ENCODE measurements at places on chromosomes 3 and 15.

DNA sequence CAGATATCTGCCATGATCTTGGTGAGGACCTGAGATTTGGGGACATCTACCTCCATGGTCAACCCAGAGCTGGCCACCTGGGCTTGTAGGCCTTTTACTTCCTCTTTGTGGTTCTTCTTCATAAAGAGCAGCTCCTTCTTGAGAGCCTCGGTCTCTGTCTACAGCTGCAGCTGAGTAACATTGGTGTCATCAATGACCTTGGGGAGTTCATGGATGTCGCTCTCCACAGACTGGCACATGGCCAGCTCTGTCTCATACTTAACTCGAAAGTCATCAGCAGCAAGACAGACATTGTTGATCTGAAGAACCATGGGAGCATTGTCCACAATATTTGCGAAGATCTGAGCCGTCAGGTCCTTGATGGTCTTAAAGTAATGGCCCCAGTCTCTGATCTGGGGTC is 15.7 kb upstream of the RASA2 start:
- no peak for DNase-seq

DNA sequence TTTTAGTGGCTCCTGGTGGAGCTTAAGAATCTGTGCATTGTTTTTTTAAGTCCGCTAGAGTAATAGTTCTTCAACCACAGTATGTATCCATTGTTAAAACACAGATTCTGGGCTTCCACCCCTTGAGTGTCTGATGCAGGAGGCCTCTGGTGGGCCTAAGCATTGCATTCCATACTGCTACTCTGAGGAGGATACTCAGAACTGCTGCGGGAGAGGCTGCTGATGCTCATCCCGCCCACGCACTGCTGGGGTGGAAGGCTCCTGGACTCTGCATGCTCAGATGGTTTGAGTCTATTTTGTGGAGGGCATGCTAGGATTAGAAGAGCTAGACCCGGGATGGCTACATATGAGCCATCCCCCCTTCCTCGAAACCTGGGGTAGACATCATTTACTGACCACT is 74.4 kb downstream of the THSD4 start:
- no peak for DNase-seq

DNA sequence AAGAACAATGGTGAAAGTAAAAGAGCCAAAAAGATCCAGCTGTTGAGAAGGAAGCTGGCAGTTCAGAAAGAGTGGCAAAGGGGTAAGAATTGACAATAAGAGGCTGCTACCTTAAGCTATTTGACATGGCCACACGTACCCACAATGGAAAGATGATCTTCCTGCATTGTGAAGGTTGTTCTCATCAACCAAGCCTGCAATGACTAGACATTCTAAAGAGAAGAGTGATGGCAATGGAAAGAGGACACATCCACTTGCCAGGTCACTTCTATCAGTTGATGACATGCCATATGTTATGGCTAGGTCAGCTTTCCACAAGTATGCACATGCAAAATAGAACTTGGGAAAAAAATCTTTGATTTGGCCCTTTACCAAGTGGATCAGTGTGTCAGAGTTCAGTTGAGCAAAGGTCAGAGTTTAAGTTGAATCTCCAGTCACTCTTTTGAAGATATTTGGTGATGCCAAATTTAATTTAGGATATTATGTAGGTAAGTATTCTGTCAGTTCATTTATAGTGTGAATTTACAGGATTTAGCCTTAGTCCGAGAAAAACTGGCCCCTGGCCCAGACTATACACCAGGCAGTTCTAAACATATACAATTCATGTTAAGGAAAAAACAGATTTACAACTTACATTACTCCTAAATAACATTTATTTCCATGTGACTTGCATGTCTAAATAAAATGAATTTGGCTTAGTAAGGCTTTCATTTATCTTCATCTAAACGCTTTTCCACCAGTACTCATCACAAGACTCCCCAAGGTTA is 104.9 kb upstream of the FLNB start:
- DNase-seq, result no peak

DNA sequence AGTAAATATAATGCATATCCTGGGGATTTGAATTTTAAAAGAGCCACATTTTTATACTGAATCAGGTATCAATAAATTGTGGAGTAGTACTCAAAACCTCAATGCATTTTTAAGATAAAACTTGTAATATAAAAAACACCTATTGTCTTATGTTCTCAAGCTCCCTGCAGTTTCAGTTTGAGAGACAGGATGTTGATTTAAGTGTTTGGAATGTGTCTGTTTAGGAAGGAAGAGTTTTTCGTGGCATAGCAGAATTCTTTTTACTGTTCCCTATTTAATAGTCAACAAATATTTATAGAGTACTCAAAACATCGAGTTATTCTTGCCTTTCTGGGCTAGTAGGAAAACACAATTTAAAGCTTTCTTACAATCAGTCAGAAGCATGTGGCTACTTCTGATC is 146.1 kb upstream of the BCHE start:
- DNase-seq, result no peak

GRCh38 chr3:44011680-44012079 is 230.0 kb upstream of the TOPAZ1 start:
- DNase-seq, result no peak

DNA sequence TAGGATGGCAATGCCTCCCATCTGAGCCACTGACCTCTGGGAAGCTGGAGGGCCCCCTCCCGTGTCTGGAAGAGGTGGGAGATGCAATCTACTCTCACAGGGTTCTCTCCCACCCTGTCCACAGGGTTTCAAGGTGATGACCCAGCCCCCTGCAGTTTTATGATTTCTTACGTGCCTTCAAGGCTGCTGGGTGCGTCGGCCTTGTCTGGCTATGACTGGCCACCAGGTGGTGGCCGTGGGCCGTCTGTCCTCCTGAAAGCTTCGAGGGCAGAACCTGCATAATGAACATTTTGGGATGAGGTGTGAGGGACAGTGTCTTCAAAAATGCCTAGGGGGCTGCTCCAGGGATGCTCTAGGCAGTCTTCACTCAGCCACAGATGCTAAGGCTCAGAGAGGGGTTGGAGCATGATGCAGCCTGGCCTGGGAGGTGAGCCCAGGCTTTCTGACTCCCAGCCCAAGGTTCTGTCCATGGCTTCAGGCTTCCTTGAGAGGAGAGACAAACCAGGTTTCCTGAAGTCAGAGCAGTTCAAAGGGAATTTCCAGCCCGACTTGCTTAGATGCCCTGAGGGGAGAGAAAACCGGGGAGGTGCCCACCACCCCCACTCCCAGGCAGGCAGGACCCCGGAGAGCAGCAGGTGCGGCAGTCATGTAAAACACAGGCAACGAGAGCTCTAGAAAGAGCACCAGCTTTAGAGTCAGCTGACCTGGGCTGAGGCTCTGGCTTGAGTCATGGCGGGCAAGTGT is 18.7 kb downstream of the ISG20 start:
- no peak for DNase-seq

GRCh38 chr3:125240496-125240895 is 27.9 kb upstream of the SLC12A8 start:
- no peak for DNase-seq

- DNase-seq, result no peak
These were observed 88.3 kb downstream of the ITPR1 start for GRCh38 chr3:4581498-4581897.

DNA sequence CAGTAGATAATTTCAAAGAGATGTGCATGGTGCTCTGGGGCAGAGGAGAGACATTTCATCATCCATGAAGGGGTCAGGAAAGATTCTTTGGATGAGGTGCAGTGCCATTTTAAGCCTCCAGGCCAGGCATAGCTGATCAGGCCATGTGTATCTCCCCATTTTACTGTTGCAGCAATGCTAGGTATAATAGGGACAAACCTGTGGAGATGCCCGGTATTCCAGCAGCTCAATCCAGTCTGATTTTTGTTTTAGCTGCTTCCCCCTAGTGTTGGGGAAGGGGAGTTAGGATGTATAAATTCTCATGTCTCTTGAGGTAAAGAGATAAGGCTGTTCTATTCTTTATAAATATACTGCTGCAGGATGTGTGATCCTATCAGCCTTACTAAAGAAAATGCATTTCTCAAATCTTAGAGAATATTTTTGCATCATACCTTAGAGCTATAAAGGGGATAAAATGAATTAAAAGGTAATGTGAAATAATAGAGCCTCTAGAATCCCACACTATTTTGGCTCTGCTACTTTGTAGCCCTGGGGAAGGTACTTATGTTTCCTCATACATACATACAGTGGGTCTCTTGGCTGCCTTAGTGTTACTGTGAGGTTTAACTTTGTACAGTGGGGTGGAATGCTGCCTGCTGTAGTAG is 5.2 kb downstream of the CDV3 start:
- DNase-seq, result no peak
